Stimulated activated CD8-positive, alpha-beta memory T cell treated with anti-CD3 and anti-CD28 coated beads, Interleukin-2, amount 100 ng/mL, for 1 hour (primary cell): ENCODE measurements at places on chromosomes 5 and 9.

- no peak for DNase-seq
These were observed 213.5 kb downstream of the GLIS3 start for GRCh38 chr9:4086119-4087090.

DNA sequence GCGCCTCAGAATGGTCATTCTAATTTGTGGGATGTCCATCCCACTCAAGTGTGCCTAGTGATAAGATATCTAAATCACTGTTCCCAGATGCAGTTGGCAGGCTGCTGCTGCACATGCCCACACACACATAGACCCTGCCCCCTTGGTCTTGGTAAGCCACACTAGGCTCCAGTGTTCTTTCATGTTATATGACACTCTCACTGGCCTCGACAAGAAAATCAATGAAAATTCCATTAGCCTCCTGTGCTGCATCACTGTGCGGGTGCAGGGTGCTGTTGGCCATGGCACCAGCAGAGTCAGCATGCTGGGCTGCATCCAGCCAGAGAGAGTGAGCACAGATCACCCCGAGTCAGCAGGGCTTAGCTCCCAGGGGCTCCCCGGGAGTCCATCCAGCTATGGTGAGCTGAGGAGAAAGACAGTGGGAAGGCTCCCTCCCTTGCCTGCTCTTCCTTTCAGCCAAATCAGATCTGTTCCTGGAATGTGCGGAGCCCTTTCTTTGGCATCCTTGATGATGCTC is 59.9 kb downstream of the ABLIM3 start:
- DNase-seq, result no peak

- DNase-seq, result no peak
These were observed 3.9 kb downstream of the GRK6 start for GRCh38 chr5:177430140-177430951.

GRCh38 chr5:95384485-95385213 is 6.5 kb upstream of the FAM81B start:
- DNase-seq, result no peak

- no peak for DNase-seq
These were observed 6.0 kb upstream of the PRRT1B start for GRCh38 chr9:131539223-131539923.

- DNase-seq, result no peak
These were observed 24.4 kb downstream of the ZCCHC7 start for GRCh38 chr9:37144762-37145161.

- no peak for DNase-seq
These were observed 23.7 kb downstream of the RALGPS1 start for GRCh38 chr9:126938327-126938726.

DNA sequence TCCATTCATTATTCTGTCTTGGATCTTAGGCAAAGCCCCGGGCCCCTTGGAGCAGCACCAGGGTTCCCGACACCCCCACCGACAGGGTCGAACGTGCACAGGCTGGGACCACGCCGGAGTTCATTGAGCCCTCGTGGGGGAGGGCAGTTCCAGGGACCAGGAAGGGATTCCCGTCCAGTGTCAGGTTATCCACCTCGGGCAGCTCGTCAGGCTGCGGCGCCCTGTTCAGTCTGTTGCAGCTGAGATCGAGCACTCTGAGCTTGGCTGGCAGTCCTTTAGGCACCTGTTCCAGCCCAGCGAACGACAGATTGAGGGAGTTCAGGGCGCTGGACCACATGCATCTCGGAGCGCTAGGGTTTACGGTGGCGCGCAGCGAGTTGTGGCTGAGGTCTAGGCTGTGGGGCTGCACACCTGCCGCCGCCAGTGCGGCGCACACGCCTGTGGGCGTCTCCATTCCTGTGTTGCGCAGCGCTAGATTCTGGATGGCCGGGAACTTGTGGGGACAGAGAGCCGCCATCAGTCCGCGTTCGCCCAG is 1.1 kb downstream of the CD14 start:
- DNase-seq, result no peak

- DNase-seq, result no peak
These were observed 24.0 kb downstream of the LIX1 start for GRCh38 chr5:97118261-97119006.

DNA sequence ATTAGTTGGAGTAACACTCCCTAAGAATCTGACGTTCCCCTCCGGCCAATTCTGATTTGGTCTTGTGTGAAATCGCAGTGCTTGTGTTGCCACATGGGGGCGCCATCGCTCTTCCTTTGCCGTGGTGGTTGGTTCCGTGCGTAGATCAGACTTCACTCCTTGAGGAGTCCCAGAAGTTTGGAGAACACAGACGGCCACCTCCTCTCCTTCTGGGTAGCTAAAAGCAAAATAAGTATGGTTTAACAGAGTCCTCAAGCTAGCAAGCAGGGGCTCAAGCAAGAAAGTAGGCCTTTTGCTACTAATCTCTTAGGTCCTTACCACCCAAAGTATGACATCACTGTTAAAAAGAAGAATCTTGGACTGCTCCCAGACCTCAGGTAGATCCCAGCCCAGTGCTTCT is 59.5 kb downstream of the HSPA4 start:
- peak; percentile 55 for DNase-seq
